Kidney tubule cell (primary cell): ENCODE measurements at places on chromosomes 11 and 22.

- no peak for DNase-seq
These were observed 63.4 kb downstream of the CACNG2 start for GRCh38 chr22:36640106-36640672.

DNA sequence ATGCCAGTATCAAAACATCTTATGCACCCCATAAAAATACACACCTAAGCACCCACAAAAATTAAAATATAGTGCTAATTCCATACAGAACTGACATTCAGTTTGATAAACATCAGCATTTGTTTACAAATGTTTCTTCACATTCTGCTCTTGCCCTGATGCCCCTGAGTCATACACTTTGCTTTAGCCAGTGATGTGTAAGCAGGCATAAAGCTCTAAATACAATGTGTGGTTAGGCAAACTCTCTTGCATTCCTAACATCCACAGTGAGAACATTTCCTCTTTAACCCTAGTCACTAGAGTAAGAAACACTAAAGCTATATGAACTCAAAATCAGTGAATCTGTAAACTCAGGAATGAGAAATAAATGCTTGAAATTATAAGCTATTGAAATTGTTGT, 1060.7 kb downstream of the FAM181B start:
- peak; percentile 17 for DNase-seq

- no peak for DNase-seq
These were observed 45.1 kb upstream of the LMO2 start for GRCh38 chr11:33936725-33937604.

GRCh38 chr22:17729561-17729960, 44.7 kb downstream of the BID start:
- no peak for DNase-seq

- no peak for DNase-seq
These were observed 169.4 kb upstream of the SYT13 start for GRCh38 chr11:45455536-45455935.

DNA sequence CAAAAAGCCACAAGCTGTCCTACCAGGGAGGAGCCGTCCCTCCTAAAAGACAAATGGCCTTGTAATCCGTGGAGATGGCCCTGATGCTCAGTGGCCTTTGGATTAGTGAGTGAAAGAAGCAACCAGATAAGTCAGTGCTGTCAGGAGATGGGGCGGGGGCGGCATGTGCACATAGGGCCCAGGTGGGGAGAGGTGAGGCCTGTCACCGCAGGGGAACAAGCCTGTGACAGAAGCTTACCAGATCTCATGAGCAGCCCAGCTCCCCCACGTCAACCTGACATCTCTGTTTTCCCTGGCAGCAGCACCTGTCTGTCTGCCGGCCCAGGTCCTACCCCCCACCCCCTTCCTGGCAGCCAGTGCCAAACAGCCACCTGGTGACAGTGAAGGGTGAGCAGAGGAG, 162.6 kb downstream of the BUD13 start:
- no peak for DNase-seq

DNA sequence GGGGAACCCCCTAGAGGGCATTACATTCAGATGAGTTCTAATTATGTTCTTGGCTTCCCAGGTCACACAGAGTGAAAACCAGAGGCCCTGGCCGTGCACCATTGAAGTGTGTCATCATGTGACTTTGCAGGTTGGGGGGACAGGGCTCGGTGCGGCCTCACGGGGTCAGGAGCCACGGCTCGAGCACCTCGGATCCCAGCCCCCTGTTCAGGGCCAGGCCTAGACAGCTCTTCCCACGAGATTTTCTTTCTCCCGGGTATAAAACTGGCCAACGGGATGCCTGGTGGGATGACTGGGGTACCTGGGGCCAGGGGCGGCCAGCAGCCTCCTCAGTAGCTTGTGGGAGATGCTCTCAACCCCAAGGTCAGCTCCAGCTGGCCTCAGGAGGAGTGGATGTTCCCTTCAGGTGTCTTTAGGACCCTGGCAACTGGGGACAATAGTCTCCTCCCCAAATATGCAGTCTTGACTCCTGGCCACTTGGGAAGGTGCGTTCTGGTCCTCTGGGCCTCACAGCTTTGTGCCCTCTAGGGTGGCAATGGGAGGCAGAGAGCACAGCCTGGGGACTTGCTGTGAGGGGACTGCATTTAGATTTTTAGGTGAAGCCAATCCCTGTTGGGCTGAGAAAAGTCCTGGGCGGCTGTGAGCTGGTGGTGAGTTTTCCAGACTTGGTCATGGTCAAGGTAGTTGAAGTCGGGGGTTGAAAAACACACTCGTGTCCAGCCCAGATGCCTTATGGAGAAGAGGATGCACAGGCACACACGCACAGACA, 95.6 kb downstream of the KCNQ1 start:
- DNase-seq = no peak

DNA sequence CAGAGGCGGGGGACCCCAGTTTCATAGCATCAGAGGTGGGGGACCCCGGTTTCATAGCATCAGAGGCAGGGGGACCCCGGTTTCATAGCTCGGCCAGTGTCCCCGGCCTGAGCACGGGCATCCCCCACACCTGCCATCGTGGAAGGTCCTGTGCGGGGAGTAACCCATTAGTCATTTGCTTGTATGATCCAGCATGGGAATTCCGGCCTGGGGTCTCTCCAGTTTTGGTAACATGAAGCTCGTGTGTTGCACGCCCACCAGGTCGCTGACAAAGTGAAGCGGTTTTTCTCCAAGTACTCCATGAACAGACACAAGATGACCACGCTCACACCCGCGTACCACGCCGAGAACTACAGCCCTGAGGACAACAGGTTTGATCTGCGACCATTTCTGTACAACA, 29.0 kb upstream of the KRTAP5-7 start:
- no peak for DNase-seq

DNA sequence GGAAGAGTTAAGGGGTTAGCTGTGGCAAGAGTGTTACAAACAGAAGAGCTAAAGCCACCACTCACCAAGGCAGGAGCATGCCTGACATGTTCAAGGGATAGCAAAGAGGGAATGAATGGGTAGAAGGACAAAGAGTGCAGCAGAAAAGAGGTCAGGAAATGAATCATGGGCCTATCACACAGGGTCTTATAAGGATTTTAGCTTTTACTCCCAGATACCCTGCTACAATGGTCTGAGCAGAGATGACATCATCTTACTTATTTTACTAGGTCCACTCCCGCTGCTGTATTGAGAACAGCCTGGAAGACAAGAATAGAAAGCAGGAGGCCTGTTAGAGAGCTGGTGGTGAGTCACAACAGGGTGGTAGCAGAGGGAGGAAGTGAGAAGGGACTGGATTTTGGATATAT, 9.8 kb downstream of the TRAF6 start:
- peak; percentile 97 for DNase-seq

DNA sequence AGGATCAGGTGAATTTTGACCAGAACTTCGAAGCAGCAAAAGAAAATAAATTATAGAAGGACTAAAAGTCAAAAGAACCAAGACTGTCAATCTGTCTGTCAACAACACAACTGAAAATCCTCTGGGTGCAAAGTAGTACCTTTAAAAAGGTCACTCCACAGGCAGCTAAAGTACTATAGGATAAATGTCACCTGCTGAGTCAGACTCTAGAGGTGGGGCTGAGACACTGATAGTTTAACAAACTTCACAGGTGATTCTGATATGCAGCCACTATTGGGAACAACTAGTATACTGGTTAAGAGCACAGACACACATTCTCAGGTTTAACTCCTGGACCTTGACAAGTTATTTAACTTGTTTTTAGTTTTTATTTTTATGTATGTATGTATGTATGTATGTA, 107.3 kb downstream of the FCHSD2 start:
- no peak for DNase-seq

- no peak for DNase-seq
These were observed 4.6 kb downstream of the ASCC2 start for GRCh38 chr22:29833392-29833965.

GRCh38 chr11:8932564-8933180, at the start of gene C11orf16:
TSS of gene C11orf16 (minus strand) at chr11:8932947. CDS start at chr11:8932308, 639 bp downstream.
- DNase-seq = no peak

DNA sequence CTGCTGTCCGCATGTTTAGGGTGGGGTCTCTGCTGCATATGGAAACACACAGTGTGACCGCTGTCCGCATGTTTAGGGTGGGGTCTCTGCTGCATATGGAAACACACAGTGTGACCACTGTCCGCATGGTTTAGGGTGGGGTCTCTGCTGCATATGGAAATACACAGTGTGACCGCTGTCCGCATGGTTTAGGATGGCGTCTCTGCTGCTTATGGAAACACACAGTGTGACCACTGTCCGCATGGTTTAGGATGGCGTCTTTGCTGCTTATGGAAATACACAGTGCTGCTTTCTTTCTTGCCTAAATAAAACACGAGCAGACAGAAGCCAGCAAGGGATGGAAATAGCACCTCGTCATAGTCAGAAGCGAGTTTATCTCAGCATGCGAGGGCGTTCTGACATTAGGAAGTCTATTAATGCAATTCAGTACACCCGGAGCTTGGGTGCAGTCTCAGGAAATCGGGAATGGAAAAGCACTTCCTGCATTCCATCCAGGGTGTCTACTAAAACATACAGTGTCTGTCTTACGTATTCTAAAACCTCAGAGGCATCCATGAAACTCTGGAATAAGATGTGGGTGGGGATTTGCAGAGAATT, 32.6 kb upstream of the TOLLIP start:
- DNase-seq = peak; percentile 5

DNA sequence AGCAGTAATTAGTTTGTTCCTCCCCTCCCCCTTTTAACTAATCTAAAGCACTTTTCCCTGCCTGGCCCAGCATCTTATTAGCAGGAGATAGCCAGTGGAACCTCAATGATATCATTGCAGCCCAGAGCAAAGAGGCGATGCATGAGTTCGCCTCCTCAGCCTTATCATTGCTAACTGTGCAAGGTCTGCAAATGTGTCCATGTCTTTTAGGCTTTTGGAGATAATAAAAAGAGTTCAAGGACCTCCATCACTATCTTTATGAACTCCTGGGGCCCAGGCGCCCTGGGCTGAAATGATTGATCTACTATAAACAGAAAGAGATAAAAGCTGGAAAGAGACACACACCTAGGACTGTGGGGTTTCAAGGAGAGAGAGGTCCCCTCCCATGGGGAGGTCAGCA, 124.2 kb upstream of the TBCEL start:
- DNase-seq = no peak

DNA sequence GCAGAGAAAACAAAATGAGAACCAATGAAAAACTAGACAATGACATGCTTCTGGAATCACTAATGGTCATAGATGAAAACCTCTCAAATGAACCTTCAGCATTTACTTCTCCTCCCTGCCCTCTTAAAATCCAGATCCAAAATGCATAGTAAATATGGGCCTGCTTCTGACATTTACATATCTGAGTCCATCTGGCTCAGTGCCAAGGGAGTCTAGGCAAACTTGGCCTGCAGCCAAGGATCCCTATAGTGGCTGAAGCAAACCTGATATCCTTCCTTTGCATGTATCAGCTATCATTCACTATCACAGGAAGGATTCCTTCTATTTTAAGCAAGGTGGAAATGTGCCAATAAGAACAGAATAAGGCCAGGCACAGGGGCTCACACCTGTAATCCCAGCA, 104.8 kb downstream of the C11orf58 start:
- no peak for DNase-seq

DNA sequence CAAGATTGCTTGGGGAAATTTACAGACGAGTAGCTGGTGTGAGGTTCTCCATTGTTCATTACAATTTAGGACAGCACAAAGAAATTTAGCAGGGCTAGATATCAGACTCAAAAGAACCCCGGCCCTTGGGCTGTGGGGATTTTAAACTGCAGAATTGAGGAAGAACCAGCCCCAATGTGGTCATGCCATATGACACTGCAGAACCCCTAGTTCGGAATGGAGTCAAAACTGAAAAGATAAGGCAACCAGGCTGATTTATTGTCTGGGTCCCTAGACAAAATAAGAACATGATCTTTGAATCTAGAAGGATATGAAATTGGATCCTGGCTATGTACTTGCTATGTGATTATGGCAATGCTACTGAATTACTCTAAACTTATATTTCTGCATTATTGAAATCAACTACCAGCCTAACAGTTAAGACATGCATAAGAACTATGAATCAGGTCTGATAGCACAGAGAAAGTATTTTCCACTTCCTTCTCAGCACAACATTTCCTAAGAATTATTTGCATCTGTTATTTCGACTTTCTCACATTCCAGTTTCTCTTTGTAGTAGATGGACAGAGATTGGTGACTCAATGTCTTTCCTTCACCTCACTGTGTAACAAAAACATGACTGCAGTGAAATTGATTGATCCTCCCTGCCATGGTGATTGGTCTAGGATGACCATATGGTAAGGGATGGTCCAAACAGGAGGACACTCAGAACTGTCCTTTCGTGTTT, 13.2 kb downstream of the MMP3 start:
- DNase-seq = peak; percentile 30

DNA sequence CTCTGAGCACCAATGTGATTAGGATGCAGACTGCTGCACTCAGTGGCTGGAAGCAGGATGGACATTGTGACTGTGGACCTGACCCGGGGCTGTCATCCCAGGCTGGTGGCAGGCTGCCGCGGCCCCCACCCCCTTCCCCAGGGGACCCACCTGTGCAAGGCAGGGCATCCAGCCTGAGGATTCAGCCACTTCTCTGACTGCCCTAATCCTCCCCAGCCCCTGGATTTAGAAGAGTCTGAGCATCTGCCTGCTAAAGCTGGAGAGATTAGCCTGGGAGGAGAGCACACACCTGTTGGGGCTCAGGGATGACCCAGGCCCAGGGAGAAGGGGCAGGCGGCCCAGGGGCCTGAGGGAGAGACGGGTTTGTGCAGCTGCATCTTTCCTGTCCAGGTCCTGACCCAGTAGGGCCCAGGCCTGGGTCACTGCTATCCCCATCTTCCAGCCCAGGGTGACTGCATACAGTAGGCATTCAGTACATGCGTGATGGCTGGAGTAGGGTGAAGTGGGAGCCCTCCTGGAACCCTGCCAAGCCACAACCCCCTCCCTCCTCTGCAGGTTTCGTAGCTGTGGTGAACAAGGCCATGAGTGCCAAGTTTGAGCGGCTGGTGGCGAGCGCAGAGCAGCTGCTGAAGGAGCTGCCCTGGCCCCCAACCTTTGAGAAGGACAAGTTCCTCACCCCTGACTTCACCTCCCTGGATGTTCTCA, 12.1 kb downstream of the DPP3 start:
- DNase-seq = no peak

DNA sequence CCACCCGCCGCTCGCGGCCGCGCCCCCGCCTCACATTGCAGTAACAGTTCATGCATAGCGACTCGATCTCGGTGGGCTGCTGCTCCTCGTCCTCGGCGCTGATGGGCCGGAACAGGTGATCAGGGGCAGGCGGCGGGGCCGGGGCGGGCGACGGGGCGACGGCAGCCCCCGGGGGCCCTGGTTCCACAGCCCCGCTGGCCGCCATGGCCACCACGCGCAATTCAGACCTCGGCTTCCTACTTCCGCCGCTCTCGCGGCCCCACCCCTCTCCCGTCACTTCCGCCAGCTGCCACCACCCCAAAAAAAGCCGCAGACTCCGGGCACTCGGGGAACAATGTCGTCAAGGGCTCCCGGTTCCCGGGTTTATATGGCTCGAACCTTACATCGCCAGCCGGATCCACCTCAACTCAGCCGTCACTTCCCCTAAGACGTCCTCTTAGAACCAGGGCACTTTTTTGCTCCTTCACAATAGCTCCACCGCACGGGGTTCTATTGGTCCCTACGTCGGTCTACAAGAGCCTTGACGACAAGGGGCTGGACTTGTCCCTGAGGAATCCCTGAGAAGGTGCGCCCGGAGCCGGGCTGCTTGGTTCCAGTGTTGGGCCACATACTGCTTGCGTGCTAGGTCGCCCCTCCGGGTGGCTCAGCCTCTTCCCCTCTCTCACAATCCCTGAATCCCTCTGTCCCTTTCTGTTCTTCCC, at the start of gene ZPR1:
Gene ZPR1 (minus strand): TSS at position 238 of the 701 bp plus-strand sequence. CDS start 33 bp downstream, at position 205.
- DNase-seq = peak; percentile 70
